ENCODE measurements at places on chromosomes 3 and 15.

DNA sequence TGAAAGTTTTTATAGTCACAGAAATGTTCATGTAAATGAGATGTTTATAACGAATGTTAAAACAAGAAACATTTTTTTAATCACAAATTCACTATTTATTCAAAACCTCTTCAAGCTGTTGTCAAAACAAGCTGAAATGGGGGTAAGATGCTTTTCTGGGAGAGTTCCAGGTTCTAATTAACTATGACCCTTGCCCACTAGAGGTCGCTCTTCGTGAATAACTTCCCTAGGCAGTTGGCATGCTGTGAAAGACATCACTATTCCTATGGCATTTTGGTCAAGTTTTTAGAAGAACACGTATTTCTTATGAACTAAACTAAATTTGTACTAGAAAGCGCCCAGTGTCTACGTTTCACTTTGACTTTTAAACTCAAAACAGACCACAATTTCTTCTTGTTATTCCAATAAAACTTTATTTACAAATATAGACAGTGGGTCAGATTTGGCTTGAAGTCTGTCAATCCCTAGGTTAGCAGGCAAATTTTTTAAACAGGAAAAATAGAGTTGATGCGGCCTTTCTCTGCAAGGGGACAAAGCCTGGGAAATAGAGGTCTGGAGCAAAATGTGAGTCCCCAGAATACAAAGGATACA is 62.8 kb upstream of the CMTM8 start:
- DNase-seq: peak; percentile 34

GRCh38 chr3:123780656-123781055 is 103.5 kb downstream of the MYLK start:
- DNase-seq: no peak

DNA sequence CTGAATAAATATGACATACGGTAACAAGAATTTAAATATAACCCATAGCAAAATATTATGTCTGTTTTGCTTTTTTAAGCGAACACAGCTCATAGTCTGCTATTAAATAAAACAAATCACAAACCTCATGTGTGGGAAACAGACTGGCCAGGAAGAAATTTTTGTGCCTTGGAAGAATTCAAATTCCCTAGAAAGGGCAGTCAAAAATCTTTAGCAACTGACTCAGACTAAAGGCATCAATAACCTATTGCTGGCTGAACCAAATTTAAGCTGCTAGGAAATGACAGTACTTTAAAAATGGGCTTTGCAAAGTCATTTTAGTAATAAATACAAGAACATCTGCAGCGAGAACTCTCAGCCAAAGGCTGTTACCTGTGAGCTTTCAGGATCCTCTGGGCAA is 151.4 kb downstream of the PLD1 start:
- no peak for DNase-seq

DNA sequence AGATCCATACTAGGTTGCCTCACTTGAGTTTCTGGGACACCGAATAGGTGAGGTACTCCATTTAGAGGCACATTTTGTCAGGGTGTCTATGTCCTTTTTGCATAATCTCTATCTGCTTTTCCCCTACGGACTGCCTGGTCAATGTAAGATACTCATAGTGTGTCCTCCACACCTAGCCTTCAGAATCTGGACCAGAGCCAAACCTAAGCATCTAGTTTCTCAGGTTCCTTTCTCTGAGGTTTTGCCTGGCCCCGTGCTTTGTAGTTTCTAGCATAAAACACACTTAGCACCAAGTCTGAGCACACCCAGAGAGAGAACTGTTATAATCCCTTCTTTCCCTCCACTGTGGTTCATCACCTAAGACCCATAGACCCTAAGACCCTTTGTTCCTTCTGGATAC is 105.9 kb upstream of the MLF1 start:
- DNase-seq: no peak

DNA sequence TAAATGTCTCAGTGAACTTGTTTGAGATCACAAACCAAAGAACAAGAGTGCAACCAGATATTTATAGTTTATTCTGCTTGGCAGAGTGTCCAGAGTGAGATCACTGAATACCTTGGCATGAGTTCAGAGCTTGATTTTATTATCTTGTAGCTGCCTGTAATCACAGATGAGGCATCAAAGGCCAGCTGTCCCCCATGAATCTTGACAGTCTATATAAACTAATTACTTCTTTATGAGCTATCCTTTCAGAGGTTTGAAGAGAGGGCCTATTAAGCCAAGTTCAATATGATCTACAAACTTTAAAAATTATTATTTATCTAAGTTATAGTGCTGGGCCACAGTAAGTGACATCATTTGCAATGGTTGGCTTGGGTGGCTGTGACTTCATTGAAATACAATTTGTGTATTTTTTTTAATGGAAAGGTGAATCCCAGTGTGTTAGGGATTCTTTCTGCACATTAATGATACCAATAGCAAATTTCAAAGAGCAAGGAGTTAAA is 251.5 kb downstream of the CLSTN2 start:
- DNase-seq: no peak

GRCh38 chr3:77536038-77536775 is 496.3 kb downstream of the ROBO2 start:
- no peak for DNase-seq

- no peak for DNase-seq
Observed at GRCh38 chr3:39272191-39272590, 7.6 kb downstream of the CX3CR1 start.

DNA sequence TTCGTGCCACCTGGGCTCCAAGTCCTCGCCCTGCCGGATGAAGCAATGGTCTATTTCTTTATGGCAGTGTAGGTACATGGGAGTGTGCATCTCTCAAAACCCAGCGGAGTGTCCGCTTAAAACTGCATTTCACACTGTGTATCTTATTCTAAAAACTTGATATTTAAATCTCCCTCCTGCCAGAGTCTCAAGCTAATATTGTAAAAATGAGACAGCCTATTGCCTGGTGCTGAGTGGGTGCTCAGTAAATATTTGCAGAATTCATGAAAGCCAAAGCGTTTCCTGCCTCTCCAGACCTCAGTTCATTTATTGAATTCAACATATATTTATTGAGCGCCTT is 330 bp upstream of the TBC1D2B start:
- no peak for DNase-seq

- DNase-seq: no peak
Observed at GRCh38 chr15:81454024-81454423, 80.0 kb upstream of the TMC3 start.

- DNase-seq: no peak
Observed at GRCh38 chr15:67047149-67047661, 18.2 kb upstream of the SMAD3 start.

DNA sequence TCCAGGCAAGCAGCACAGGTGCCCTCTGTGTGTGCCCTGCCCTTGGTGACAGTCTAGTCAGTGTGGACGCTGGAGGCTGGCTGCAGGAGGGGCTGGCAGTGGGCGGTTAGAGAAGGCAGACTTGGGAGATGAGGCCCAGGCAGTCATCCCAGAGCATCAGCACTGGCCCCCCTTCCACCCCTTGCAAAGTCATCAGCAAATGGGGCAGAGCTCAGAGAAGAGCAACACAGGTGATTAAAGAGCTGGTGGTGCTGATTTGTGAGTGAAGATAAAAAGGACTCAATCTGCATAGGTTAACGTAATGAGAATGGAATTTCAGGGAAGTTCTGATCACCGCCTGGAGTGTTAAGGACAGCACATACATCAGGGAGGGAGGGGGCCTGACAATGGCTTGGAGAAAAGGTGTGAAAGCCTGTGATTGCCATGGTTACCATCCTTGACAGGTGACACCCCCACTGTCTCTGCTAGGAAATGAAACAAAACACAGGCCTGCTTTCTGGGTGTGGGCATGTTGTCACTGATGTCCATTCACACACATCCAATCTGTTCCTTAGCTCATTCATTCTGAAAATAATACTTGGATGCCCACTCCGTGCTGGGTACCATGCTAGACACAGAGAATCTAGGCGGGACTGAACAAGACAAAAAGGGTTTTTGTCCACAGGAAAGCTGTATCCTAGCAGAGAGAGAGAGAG is 269.6 kb upstream of the ST8SIA2 start:
- no peak for DNase-seq

DNA sequence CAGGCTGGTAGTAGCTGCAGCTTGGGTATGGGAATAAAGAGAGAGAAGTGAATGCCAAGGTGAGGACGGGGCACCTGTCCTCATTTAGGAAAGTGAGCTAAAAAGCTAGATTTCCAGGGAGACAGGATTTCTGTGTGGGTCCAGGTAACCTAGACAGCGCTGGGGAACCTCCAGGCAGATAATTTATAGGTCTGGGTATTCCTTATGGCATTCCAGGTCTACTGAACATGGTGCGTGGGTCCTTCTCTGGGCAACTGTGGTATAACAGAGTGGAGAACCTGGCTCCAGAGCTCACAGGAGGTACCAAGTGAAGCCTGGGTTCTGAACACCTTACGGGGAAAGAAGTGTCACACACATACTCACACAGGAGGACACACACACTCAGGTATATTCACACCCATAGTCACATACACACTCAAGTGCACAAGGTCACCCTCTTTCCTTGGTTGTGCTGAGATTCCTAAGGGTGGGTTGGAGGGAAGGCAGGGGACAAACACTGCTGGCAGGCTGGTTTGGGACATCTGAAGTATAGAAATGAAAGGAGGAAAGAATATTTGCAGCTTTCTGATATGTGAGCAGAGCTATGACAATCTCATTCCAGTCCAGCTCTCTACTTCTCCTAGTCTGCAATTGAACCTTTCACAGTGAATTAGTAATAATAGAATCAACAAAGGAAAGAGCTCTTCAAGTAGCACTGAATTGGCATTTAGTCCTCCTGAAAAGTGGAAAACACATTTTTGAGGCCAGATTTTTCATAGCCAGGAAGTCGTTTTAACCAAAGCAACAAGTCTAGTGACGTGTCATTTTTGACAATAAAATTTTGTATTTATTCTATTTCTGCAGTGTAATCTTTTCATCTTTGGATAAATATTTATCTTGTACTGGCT is 37.4 kb upstream of the ITGA11 start:
- DNase-seq: no peak

DNA sequence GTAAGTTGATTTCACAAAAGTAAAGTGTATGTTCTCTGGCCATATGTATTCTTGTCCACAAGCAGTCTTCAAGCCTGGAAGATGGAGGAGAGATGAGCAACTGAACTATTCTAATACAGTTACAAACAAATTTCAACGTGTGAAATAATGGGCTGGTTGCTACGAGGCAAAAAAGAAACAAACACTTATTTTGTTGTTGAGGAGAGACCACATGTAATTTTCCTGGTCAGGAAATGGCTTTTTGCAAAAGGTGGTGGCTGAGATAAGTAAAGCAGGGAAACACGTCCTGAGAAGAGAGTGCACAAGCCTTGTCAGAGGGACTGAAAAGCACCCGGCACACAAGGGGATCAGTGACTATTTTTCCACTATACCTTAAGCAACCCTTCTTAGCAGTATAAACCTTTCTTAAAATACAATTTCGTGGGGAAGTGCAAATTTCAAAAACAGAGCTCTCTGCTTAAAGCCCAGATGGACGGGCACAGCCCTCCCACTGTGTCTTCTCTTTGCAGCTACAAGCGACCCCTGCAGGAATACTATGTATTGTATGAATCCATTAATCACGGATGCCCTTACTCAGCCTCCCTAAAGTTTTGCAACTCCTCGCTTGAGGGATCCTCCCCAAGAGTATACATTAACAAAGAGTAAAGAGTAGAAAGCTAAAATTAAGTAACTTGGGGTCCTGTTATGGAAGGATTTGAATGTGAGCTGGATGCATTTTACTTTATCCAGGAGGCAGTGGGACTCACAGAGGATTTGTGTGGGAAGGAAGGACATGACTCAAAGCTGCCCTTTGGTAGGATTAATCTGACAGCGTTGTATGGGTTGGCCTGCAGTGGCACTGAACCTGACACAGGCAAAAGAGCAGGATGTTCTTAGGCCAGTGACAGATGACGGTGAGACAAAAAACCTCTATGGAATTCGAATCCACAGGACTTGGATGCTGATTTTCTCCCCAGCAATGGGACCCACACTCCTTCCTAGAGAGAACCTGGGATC is 253.7 kb downstream of the IL5RA start:
- no peak for DNase-seq

- no peak for DNase-seq
Observed at GRCh38 chr15:48616216-48616615, 29.3 kb downstream of the FBN1 start.

GRCh38 chr3:87771337-87772192 is 287.2 kb downstream of the CGGBP1 start:
- no peak for DNase-seq

DNA sequence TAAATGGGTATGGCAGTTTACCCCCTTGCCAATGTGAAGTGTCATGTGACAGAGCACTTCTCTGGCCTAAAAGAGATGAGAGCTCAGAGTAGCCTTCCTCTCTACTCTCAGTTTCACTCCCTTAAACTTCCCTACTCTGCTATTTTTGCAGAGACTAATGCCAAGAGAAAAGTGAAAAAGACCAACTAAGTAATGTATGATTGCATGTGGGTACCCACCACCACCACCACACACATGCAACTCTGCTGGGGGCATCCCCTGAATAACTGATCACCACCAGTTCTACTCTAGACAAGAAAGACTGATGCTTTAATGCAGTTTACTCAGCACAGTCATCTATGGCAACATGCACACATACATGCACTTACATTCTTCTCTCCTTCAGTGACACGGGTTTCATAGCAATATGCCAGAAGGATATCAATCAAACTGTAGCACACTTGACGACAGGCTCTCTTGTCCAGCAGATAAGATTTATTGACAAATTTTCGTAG is 31.3 kb downstream of the SHQ1 start:
- no peak for DNase-seq

- no peak for DNase-seq
Observed at GRCh38 chr3:99637016-99637367, 1.4 kb upstream of the COL8A1 start.
